ENCODE measurements at places on chromosomes 1 and 21. TPM values are rescaled to one million over a fixed set of nuclear protein-coding genes. Genes with fewer than 3 reads are reported as not detected.

Gene PLD5
- total RNA-seq, result 0.64 TPM

DNA sequence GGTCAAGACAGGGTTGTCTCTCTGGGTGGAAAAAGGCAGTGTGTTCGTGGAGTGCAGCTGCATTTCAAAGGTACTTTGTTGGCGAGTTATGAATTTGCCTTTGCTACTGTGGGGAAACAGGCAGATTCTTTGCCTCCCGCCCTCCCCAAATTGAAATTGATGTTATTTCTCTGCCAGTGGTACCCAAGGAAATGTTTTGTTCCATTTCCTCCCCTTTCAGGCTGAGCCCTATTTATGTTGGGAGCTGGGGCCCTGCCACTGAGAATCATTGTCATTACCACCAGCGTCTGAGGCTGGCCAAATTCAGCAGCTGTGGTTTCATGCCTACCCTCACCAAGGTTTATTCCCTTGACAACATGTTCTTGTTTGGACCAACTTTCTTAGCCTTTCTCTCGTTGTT lies 48.5 kb upstream of the OLIG2 start:
- DNase-seq, result no peak

DNA sequence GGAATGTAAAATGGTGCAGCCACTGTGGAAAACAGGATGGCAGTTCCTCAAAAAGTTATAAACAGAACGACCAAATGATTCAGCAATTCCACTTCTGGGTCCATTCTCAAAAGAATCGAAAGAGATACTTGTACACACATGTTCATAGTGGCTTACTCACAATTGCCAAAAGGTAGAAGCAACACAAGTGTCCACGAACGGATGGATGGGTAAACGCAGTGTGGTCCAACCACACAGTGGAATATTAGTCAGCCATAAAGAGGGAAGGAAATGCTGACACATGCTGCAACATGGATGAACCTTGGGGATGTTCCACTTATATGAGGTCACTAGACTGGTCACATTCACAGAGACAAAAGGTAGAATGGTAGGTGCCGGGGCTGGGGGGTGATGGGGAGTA lies 5.3 kb downstream of the KRTAP10-1 start:
- no peak for DNase-seq

GRCh38 chr1:67338642-67339041 lies 31.0 kb downstream of the IL12RB2 start:
- DNase-seq, result no peak

GRCh38 chr1:94768036-94768435 lies 52.1 kb upstream of the SLC44A3 start:
- no peak for DNase-seq

Gene BACE2
- 59.4 TPM for total RNA-seq

Gene TNFRSF8
- total RNA-seq, result 0.62 TPM

Gene ACTN2
- not detected for total RNA-seq

GRCh38 chr1:93656491-93656890 lies 25.1 kb downstream of the BCAR3 start:
- DNase-seq, result no peak

Gene CDC42BPA
- total RNA-seq, result 16.0 TPM

GRCh38 chr1:154990276-154990675 lies 3.1 kb upstream of the LENEP start:
- DNase-seq, result no peak

- no peak for DNase-seq
Observed at GRCh38 chr21:41958886-41959563, 5.2 kb upstream of the C2CD2 start.

GRCh38 chr1:202659974-202660373 lies 50.3 kb downstream of the SYT2 start:
- DNase-seq, result no peak

GRCh38 chr1:170048515-170048914 lies 26.0 kb downstream of the KIFAP3 start:
- no peak for DNase-seq
